Muscle of leg (tissue), 16 donors: ENCODE measurements at places on chromosomes 3 and 15.

DNA sequence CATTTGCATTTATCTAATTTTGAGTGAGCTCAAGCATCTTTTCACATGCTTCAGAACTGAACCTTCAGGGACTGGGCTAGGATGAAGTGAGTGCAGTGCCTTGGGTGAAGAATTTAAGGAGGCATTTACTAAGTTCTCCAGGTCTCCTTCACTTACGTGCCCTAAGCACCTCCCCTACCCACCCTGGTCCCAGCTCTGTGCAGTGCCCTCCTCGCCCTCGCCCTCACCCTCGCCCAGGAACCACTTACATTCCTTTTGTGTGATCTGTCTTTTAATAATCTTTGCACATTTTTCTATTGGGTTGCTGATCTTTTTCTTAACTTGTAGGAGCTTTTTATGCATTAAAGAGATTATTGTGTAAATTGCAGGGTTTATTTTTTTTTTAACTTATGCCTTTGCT is 322.6 kb downstream of the THSD4 start:
- no peak for DNase-seq

DNA sequence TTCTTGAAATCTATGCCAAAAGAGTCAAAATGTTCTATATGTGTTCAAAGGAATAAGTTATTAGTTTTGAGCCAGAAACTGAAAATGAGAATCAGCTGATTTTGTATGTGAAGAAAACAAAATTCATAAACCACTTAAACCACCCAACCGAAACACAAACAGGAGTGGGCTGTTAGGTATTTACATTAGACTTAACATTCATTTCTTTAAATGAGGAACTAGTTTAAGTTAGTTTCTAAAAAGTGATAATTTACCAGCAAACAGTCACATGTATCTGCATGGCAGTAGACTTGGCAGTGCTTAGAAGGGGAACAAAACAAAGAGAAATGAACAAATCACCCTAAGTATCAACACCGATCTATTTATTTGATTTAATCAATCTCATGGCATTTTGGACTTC is 128.0 kb downstream of the GMNC start:
- DNase-seq, result no peak

DNA sequence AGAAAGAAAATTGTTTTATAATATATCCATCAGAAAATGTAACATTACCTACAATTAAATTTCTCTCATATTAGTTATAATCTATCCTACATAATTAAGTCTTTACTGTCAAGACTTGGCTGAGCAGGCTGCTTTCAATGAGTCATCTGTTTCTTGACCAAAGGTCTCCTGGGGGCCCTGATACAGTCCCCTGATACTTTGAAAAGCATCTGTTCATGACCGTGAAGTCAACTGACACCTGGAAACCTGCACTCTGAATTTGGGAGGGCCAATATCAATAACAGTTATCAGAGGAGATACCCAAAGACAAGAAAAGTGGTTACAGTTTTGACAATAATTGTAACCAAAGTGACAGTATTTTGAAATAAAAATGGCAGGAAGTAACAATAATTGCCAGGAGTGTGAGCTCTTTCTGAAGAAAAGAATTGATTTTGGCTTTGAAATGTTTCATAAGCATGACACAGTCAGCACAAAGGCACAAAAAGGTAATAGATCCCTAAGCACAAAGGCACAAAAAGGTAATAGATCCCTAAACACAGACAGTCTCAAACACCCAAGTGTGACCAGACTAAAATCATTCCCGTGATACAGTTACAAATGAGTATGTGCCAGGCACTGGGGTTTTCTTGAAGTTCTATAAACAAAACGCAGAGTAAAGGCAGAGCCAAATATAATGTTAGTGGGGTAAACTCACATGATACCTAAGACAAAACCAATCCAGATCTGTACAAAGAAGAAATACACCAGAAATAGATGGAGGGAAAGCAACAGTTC is 260.7 kb downstream of the PLOD2 start:
- DNase-seq, result no peak

DNA sequence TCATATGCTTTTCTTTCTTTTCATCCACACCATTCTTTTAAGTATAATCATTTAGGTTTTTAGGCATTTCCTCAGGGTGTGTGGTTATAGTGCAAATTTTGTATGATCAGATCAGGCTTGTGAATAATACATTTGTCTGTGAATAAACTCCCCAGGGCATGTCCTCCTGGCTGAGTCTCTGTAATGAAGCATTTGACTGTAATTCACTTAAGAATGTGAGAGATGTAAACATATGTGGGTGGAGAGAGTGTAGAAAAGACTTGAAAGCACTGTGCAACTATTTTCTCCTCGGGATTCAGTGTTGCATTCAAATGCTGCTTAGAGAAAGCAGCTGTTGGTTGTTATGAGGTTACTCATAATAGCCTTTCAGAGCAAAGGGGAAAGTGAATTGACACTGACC is 996.5 kb downstream of the TUSC7 start:
- peak; percentile 82 for DNase-seq

DNA sequence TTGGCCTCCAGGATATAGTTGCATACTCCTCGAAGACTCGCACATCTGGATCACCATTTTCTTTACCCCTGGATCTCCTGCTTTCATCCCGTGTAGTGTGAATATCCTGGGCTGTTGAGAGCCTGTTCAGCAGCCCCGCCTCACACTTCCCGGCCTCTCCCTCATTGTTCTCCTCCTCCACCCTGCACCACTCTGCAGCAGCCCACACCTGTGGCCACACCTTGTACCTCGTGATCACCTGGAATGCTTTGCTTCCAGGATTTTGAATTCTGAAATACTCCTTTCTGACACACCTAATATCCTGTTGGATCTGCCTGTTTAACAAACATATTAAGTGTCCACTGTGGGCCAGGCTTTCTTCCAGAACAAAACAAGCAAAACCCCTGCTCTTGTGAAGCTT is 14.4 kb downstream of the ABHD17C start:
- no peak for DNase-seq

DNA sequence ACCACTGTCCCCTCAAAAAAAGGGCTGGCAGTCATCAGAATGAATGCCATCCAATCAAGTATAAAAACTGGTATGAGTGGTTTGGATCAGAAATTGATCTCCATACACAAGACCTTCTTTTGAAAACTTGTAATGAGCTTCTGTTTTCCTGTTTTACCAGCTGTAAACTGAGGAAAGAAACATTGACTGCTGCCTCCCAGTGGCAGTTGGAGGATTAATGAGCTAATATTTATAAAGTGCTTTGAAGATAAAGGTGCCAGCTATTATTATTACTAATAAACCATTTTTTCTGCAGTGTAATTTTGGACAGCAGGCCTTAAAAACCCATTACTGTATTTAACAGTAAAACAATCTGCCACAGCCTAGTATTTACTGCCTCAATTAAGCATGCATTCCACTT is 11.4 kb downstream of the CHL1 start:
- no peak for DNase-seq

- DNase-seq, result no peak
Measured at GRCh38 chr15:69328739-69329138, 30.0 kb downstream of the PAQR5 start.

DNA sequence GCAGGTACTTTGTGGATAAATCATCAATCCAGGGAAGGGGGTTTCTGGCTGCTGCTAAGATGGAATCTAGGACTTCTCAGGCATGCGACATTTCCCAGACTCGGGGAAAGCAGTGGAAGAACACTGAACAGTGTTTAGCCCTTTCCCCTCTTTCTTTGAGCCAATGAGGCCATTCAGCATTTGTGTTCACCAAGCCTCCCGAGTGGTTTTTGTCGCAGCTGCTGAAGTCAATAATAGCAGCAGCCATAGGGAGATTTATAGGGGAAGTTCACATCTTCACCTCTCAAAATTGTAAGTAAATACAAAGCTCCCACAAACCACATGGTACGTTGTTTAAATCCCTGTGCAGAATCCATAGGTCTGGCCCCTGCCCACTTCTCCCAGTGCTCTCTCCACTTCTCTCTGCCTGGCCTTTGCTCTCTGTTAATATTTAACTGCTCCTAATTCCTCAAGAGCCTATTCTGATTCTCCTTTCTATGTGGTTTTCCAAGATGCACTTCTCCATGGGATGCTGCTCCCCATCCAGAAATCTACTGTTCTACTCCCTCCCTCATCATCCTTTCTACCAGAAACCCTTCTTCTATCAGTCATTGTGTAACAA is 230.7 kb downstream of the SHQ1 start:
- peak; percentile 52 for DNase-seq

- DNase-seq, result peak; percentile 55
Measured at GRCh38 chr3:113174801-113175485, 36.4 kb upstream of the BOC start.

GRCh38 chr15:64619880-64620839 is 155.2 kb downstream of the RBPMS2 start:
- DNase-seq, result peak; percentile 36

GRCh38 chr3:40642812-40643211 is 118.1 kb downstream of the ZNF621 start:
- DNase-seq, result no peak

DNA sequence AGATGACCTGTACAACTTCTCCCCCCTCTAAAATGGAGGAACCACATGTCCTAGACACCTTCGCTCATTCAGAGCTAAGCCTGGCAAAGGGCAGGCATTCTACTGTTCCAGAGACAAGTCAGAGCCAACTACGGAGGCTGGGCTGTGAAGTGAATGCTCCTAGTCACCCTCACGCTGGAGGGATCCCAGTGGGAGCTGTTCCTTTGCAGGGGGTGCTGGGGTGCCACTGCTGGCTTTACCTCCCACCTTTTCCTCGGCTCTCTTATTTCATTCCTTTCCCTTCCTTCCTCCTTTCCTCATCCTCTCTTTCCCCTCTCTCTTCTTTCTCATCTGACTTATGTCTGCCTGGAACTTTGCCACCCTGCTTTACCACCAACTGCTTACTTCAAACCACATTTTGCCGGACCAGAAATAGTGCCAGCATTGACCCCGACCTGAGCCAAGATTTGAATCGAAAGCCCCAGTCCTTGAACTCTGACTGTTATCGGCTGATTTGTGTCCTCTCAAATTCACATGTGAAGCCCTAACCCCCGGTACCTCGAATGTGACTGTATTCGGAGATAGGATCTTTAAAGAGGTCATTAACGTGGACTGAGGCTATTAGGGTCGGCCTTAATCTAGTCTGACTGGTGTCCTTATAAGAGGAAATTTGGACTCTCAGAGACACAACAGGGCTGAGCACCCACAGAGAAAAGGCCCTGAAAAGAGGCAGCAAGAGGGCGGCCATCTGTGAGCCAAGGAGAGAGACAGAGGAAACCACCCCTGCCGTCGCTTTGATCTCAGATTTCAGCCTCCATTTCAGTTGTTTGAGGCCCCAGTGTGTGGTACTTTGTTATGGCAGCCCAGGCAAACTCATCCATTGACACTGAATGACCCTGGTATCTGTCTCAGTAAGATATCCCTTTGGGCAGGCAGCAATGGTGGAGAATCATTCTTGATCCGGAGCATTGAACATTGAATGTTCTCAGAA is 31.3 kb upstream of the TBC1D21 start:
- no peak for DNase-seq

GRCh38 chr15:40847223-40847961 is 3.5 kb downstream of the SPINT1 start:
- DNase-seq, result peak; percentile 69

- DNase-seq, result peak; percentile 76
Measured at GRCh38 chr3:11059090-11059798, 66.7 kb downstream of the SLC6A1 start.

- peak; percentile 87 for DNase-seq
Measured at GRCh38 chr15:74200871-74201419, 1.6 kb downstream of the STRA6 start.
